ENCODE measurements at places on chromosomes 7 and 10.

DNA sequence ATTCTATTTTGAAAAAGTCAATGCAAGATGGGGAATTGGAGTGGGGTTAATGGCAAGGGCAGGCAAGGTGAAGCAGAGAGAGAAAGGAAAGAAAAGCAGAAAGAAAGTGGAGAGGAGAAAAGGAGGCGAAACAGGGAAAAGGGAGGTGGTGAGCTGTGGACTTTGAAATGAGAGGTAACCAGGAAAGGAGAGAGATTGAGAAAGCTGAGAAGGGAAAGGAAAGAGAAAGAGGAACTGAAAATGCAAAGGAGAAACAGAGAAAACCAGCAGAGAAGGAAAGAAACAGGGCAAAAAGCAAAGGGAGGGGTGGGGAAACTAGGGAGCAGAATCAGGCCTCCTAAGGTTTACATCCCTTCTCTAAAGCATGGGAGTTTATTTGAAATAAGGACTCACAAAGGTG, 72.5 kb upstream of the TPK1 start:
- DNase-seq: no peak

DNA sequence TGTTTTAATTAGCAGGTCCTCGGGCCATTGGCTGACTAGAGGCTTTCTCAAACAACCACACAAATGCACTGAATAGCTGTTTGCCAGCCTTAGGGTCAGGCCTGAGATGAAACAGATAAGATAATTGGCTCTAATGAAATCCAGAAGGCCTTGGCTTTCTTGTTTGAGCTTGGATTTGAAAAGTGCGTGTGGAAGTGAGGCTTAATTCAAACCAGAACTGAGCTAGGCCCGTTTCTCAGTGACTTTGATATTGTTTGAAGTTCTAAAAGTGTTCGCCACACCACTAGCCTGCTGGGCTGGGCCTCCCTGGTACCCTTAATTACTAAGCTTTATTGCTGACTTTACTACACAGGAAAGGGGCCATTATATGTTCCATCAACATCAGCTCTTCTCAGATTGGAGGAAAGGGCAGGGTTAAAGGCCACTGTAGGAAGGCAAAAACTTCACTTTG, 270.6 kb downstream of the TWIST1 start:
- peak; percentile 96 for DNase-seq

DNA sequence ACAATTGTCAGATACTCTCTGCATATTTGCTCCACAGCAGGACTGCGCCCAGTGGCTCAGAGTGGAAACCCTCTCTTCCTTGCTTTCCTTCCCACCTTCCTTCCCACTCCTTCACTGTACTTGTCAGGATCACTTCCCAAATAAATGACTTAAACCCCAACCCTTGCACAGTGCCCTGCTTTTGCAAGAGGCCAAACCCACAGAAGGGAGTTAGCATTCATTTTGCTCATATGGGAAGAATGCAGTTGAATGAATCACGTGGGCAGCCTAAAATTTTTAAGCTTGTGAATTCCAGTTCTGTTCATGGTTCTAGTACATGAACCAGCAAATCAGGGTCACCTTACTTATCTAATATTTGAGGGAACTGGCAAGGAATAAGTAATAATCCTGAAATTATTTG, 47.7 kb upstream of the SFMBT2 start:
- DNase-seq: no peak

DNA sequence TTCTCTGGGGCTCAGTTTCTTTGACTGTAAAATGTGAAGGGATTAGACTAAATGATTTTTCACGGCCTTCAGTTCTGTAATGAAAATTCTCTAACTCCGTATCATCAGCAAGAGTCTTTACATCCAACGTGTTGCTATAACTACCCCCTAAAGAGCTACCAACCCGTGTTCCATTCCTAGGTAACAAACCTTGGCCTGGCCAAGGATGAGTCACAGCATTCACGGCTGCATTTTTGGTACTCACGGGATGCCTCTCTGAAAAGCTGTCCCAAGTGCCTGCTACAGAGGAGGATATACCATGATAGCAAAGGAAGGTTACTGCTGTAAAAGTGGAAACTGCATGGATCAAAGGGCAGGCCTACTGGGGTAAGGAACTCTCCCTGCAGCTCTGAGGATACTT, 5.9 kb downstream of the LRRC4 start:
- no peak for DNase-seq

GRCh38 chr10:19817231-19817933, 1.1 kb downstream of the PLXDC2 start:
- DNase-seq: no peak

All from SK-N-MC (cell line).